ENCODE measurements at places on chromosomes 6 and 20.

DNA sequence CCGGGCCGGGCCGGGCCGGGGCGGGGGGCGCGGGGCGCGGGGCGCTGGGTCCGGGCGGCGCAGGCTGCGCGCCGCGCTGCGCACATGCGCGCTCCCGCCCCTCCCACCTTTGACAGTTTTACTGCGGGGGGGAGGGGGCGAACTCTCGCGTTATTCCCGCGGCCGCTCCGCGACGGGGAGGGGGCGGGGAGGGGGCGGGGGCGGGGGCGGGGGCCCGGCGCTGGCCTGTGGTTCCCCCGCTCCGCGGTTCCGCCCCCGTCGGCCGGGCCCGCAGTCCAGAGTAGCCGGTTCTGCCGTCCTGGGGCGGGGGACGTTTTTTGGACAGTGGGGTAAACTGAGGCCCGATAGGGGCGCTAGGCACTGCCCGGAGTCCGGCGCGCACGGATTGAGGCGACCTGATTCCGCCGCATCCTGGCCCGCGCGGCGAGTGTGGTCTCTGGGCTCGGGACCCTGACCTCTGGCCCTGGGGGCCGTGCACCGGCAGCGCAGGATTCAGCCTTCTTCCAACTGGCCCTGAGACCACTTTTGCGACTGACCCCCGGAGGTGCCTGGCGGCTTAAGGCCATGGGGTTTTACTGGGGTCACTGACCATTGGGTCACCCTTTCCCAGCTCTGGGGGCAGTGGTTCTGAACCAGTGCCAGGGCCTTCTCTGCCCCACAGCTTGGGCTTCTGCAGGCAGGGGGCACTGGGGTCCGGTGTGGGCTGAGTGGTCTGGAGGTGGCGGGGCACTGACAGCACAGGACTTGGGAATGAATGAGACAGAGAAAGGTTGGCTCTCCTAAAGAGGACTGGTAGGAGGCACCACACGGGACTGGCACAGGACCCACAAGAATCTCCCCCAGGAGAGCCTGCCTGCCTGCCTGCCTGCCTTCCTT, at the start of gene ZNF512B:
ZNF512B (minus strand) TSS at position 93 of the 876 bp plus-strand sequence. CDS start 1,980 bp downstream, outside the sequence.
- DNase-seq, result peak; percentile 52

GRCh38 chr20:51923633-51924032, 121.3 kb upstream of the SALL4 start:
- DNase-seq, result no peak

DNA sequence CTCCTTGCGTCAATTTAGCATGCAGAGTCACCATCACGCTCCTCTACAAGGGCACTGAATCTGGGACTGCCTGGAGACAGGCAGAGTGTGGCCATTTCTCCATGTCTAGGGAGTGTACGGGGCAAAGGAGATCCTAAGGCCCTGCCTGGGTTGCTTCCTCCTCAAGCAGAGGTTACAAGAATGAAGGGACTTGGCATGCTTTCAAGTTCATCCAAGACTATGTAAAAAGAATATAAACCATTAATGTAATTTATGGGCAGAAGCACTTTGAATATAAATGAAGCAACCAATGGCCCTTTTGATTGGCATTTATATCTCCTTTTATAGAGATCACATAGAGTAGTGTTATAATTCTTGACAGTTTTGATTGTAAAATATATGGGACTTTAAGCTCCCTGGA, 137.5 kb downstream of the BTBD3 start:
- no peak for DNase-seq

- DNase-seq, result no peak
Observed at GRCh38 chr6:99590728-99591672, 15.6 kb upstream of the PRDM13 start.

DNA sequence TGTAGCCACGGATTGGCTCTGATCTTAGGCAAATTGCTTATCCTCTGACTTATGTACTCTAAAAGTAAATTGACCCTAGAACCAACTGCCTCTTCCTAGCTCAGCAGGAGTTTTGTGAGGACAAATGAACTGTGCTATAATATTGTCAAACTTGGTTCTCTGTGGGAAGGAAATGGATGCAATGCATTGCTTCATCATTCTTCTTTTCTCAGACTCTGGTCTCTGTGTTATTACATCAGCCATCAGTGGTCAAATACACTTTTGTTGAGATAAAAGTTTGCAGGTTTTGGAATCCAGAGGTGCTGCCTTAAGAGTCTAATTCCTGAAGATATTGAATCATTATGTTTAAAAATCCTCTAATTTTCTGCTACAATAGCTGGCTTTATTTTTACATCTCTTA, 64.9 kb downstream of the SLC24A3 start:
- DNase-seq, result no peak

- no peak for DNase-seq
Observed at GRCh38 chr20:7155282-7155681, 387.8 kb downstream of the BMP2 start.

DNA sequence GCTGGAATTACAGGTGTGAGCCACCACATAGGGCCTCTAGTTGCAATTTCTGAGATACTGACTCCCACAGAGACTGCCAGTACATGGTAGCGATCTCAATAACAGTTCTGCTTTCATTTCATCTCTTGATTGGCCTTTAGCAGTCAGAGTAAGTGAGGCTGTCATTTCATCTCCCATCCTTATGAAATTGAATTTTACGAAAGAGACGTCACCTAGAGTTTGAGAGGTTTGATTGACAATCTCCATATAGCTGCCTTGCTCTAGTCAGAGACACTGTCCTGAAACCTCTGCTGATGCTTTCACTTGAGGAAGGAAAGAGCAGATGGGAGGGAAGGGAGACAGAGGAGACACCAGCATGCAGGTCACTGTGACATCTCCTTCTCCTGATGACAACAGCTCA, 466.1 kb downstream of the NKAIN2 start:
- no peak for DNase-seq

- DNase-seq, result no peak
Observed at GRCh38 chr6:32226434-32226833, 2.6 kb upstream of the NOTCH4 start.

DNA sequence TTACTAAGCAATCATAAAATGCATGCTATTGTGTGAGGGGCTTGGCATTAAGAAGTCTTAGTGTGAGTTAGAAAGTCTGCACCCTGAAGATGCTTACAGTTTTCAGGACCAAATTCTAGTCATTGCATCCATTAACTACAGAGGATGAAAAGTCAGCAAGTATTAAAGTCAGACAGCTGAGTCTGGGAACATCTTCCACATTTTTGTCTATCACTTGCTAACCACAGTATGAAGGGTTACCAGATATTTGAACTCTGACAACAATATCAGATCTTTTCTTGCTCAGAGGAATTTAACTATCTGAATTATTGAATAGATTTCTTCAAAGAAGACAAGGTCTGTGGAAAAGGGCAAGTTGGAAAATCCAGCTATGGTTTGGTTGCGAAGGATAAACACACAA, 264.4 kb downstream of the BTBD9 start:
- no peak for DNase-seq

GRCh38 chr20:63747622-63748069, 8.1 kb downstream of the SLC2A4RG start:
- DNase-seq, result no peak

DNA sequence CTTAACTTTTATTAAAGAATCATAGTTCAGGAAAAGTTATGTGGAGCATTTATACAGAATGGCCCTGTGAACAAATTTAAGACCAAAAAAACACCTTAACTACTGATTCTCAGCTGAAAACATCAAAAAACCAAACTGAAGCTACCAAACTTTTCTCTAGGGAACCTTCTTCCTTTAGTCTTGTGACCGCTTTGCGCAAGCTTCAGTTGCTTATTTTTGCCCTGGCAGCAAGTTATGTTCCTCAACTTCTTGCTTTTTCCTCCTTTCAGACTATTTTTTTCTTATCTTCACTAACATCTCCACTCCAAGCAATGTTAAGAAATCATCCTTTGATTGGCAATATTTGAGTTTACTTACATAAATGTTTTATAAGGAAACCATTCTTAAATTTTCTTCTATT, 100.1 kb downstream of the MYB start:
- DNase-seq, result no peak

GRCh38 chr20:1164871-1165270, 19.9 kb downstream of the TMEM74B start:
- no peak for DNase-seq

GRCh38 chr20:5170341-5170740, 43.5 kb downstream of the CDS2 start:
- no peak for DNase-seq

- DNase-seq, result peak; percentile 73
Observed at GRCh38 chr20:21505161-21505809, 8.6 kb downstream of the NKX2-2 start.

DNA sequence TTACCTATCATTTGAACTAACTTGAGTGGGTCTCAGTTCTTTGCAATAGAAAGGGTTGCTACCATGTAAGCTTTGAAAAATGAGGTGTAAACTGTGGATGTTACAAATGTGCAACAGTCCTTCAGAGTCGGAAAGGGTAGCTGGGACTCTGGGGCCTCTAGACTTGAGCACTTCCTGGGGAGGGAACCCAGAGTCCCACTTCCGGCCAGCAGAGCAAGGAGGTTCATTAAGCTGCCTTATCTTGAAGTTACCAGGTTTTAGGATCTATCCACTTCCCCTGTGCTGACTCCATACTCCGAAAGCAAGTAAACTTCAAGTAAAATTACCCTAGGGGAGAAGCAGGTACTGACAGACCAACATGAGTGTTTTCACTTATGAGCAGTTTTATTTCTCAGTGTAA, 9.4 kb downstream of the TRIM10 start:
- DNase-seq, result no peak

GRCh38 chr6:2008383-2008976, 236.9 kb downstream of the GMDS start:
- no peak for DNase-seq

DNA sequence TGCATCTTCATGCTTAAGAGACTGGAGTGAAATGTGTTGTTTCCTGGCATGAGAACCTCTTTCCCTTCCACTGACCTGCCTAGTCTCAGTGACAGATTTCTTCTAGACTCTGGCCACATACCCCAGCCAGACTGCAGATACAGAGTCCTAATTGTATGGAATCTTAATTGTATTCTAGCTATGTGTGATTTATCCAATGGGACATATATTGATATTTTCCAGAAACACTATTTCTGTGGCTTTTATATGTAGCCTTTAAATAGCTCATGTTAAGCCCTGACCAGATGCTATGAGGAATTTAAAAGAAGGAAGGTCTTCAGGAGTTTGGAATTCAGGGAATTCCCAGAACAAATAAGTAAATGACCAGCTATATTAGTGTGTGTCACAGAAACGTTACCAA, 99.0 kb downstream of the FIG4 start:
- no peak for DNase-seq

DNA sequence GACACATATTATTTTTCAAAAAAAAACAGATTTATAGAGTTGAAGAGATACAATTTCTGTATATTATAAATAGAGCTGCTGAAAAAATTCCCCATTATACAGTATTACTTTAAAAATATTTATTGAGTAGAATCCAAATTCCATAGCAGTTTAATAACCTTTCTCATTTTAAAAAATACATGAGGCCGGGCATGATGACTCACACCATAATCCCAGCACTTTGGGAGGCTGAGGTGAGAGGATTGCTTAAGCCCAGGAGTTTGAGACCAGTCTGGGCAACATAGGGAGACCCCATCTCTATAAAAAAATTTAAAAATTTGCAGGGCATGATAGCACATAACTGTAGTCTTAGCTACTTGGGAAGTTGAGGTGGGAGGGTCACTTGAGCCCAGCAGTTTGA, 13.0 kb downstream of the ATRN start:
- no peak for DNase-seq

DNA sequence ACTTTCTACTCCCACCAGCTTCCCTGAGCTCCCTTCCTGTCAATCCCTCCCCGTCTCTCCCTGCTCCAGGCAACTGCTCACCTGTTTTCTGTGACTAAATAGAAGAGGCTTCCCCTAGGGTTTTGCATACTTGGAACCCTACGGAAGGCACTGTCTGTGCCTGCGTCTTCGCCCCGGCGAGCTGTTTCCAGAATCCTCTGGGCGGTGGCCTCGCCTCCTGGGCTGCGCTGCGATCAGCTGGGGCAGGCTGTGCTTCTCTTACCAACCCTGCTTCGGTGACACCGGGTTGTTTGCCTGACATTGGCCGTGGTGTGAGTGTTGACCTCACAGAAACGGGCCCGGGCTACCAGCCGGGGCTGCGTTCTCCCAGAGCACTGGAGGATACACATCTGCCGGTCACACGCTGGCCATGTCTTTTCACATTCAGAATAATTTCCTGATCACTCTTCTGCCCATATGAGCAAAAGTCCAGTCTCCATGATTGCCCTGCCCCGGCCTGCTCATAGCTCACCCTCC, 29.4 kb upstream of the CCR6 start:
- no peak for DNase-seq

- DNase-seq, result no peak
Observed at GRCh38 chr20:23135449-23136420, 49.6 kb upstream of the CD93 start.

DNA sequence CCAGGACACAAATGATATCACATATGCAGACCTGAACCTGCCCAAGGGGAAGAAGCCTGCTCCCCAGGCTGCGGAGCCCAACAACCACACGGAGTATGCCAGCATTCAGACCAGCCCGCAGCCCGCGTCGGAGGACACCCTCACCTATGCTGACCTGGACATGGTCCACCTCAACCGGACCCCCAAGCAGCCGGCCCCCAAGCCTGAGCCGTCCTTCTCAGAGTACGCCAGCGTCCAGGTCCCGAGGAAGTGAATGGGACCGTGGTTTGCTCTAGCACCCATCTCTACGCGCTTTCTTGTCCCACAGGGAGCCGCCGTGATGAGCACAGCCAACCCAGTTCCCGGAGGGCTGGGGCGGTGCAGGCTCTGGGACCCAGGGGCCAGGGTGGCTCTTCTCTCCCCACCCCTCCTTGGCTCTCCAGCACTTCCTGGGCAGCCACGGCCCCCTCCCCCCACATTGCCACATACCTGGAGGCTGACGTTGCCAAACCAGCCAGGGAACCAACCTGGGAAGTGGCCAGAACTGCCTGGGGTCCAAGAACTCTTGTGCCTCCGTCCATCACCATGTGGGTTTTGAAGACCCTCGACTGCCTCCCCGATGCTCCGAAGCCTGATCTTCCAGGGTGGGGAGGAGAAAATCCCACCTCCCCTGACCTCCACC, 42.2 kb downstream of the SIRPA start:
- no peak for DNase-seq

DNA sequence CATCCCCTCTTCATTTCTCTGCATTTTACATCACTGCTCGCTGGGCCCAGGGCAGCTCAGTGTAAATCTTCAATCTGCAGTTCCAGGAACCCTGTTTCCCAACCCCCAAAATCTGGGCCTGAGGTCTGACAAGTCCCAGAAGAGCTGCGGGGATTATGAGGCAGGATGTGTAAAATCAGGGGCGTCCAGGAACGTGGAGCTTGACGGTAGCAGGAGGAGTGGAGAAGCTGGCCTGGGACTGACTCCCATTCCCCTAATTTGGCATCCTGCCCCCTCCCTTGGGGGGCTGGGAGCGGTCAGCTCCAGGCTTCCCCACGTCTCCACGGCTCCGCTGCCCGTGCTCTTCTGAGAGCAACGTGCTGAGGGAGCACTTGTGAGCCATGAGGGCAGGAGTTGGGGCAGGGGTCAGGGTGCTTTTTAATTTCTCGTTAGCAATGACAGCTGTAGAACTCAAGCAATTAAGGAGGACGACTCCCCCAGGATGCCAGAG, 23.4 kb upstream of the VEGFA start:
- DNase-seq, result no peak

All from activated CD4-positive, alpha-beta T cell treated with anti-CD3 and anti-CD28 coated beads for 1 hour (primary cell).